Heart left ventricle (tissue), 16 donors: ENCODE measurements at places on chromosomes 11 and 22.
A peak's percentile ranks its signal among the peaks of the same experiment; 100 is the strongest.

GRCh38 chr11:719214-720016 lies 13.4 kb downstream of the EPS8L2 start:
- DNase-seq: peak; percentile 37

- no peak for DNase-seq
These were observed 60.9 kb upstream of the EED start for GRCh38 chr11:86183694-86184093.

DNA sequence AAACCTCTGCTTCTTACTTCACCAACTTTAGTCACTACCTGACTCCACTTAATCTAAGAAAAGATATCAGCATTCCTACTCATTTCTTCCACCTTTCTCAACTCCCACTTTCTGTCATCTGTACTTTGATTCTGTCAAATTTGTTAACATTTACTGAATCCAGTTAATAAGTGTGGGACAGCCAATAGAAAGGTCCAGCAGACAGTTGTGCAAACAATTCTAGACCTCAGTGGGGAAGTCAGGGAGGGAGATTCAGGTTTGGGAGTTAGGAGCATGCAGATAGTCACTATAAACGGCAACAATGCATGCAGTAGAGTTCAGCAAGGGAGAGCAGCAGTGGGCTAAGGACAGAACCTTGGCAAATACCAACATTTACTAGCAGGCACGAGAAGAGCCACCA lies 4.1 kb downstream of the FBXO3 start:
- no peak for DNase-seq

- DNase-seq: no peak
These were observed 107.7 kb downstream of the CEP164 start for GRCh38 chr11:117435326-117435725.

DNA sequence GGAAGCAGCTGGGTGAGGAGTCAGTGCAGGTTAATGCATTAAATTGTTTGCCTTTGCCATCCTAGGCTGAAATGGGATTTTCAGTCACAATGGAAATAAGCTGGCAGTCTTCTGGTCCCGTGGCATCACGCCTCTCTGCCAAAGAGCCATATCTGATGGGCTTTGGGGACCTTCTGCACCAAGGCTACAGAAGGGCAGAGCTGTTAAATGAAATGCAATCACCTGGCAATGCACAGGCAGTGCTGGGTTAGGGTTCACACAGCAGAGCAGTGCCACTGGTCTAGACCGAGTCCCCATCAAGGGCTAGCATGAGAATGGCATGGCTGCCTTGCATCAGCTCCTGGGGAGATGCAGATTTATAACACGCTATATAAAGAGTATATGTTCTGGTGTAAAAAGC lies 749.2 kb downstream of the NTM start:
- no peak for DNase-seq

DNA sequence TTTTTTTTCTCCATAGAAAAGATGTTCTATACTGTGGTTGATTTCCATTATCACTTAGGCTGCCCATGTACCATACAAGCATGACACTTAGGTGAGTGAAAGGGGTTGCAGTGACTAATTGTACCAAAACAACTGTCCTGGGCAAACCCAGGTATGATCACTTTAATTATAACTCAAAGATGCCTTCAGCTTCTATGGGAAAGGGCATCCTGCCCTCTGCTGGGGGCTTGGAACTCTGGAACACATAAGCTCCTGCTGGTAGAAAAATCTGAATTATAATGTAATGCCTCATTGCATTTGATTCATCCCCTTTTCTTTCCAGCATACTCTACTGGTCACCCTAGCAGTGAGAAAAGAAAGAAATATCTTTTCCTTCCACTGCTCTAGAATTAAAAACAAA lies 206.3 kb downstream of the DDX10 start:
- DNase-seq: peak; percentile 25
